Peyer's patch (tissue), 4 donors: ENCODE measurements at places on chromosomes 4 and X. TPM values are rescaled to one million over a fixed set of nuclear protein-coding genes. Genes with fewer than 3 reads are reported as not detected.

HEPH gene
- 65.2 TPM for total RNA-seq

NPY5R gene
- total RNA-seq = not detected

KLHL34 gene
- 3.5 TPM for total RNA-seq

NDST3 gene
- not detected for total RNA-seq

DNA sequence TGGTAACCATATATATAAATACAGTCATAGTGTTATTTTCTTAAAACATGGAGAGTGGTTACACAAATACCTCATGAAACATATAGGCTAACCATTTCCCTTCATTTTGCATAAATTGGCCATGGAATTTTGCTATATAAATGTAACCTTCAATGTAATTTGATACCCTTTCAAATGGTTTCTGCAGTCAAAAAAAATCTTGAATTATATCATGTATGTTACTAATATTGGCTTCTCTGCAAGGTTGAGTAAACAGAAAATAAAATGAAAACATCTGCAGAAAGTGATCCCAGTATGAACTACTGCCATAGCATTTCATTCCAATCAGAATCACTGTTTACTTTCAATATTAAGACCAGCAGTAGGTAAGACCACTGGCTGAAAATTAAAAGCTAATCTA lies 1165.9 kb upstream of the TENM3 start:
- H3K4me1 ChIP-seq = no peaks in the 10 kb centered on the region
- no peak overlapping the region for H3K4me3 ChIP-seq
- no peaks in the 10 kb centered on the region for H3K27me3 ChIP-seq
- H3K36me3 ChIP-seq = no peaks in the 10 kb centered on the region
- no peak overlapping the region for H3K27ac ChIP-seq

- DNase-seq = no peak
- H3K4me1 ChIP-seq = no peaks in the 10 kb centered on the region
- no peak overlapping the region for H3K4me3 ChIP-seq
- H3K36me3 ChIP-seq = no peaks in the 10 kb centered on the region
- no peak overlapping the region for H3K27ac ChIP-seq
Measured at GRCh38 chr4:128228845-128229795, 58.5 kb downstream of the PGRMC2 start.

DNA sequence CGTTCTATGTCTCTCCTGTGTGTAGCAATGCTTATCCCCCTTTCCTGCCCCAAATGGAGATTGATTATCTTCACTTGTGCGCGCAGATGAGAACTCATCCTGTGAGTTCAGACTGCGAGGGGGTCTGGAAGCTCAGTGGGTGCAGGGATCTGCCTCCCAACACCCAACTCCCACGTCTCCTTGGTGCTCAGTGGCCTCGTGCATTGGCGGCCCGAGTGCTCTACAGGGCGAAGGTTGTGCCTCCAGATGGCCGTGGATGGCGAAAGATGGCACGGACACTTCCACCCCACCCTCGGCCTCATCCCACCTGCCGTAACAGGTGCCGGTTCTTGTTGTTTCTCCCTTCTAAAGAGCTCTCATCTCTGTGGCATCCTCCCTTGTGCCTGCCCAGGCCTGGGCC lies 45.1 kb upstream of the SORCS2 start:
- no peak for DNase-seq
- no peaks in the 10 kb centered on the region for H3K4me1 ChIP-seq
- H3K27me3 ChIP-seq = no peaks in the 10 kb centered on the region
- H3K27ac ChIP-seq = no peak overlapping the region
- H3K4me3 ChIP-seq = no peak overlapping the region

DNA sequence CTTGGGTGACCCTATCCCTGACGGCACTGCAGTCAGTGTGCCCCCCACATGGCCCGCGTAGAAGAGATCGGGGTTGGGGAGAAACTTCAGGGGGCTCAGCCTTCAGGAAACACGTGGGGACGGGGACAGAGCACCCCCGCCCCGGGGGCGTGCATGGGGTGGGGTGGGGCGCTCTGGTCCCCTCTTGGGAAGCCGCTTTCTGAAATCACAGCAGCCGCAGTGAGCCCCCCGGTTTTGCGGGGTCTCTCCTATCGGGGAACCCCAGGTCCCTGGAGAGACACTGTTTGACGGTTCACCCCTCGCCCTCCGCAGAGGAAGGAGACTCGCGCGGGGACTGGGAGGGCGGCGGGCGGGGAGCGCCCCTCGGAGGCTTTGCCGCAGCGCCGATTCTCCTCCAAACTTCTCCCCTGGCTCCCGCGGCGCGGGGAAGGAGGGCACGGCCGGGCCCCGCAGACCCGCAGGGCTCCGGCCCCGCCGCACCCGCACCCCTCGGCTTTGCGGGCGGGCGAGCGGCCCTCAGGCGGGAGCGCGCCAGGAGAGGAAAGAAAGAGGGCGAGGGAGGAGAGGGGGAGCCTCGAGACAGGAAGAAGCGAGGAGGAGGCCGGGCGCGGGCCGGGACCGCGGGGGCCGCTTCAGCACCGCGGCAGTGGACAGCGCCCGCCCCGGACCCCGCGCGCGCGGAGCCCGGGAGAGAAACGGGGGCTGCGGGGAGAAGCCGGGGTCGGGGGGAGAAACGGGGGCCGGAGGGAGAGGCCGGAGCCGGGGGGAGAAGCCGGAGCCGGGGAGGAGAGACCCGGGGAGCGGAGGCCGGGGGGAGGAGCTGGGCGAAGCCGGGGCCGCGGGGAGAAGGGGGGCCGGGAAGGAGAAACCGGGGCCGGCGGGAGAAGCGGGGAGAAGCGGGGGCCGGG lies 612 bp downstream of the CPLX1 start:
- no peaks in the 10 kb centered on the region for H3K4me1 ChIP-seq
- no peak for DNase-seq
- H3K27me3 ChIP-seq = peaks cover 32% of the 10 kb centered on the region
- H3K36me3 ChIP-seq = no peaks in the 10 kb centered on the region
- no peak overlapping the region for H3K27ac ChIP-seq
- no peak overlapping the region for H3K4me3 ChIP-seq

DNA sequence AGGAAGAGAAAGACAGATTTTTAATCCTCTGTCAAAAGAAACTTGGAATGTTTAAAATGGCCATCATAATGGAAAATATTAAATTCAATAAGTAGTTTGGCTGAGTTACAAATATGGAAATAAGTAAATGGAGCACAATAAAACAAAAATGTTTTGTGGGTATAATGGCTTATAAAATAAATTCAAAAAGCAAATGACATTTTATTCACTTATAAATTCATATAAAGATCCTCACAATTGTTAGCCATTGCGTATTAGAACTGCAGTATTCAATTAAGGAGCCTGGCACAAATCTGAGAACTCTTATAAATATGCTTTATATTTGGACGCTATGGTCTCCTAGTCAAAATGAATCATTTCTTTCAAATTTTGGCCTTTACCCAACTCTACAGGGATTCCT lies 339.0 kb upstream of the PABPC4L start:
- H3K36me3 ChIP-seq = no peaks in the 10 kb centered on the region
- DNase-seq = no peak
- no peak overlapping the region for H3K27ac ChIP-seq
- no peaks in the 10 kb centered on the region for H3K4me1 ChIP-seq

DNA sequence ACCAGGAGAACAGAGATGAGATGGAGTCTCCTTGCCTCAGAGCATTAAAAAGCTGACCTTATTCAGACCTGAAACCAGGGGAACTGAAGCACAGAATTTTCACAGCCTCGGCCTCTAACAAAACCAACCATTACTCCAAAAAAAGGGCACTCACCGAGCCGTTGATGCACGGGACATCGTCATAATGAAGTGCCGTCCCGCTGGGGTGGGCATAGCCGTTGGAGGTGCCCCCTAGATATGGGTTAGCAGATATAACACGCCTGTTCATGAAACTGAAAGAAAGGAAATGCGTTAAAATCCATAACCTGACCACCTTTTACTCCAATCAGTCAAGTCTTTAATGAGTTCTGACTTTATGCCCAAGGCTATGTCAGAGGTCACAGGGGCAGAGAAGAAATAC lies 153.6 kb downstream of the AFAP1 start:
- DNase-seq = no peak
- peaks cover 16% of the 10 kb centered on the region for H3K36me3 ChIP-seq
- no peak overlapping the region for H3K27ac ChIP-seq
- H3K27me3 ChIP-seq = no peaks in the 10 kb centered on the region
- no peak overlapping the region for H3K4me3 ChIP-seq
- no peaks in the 10 kb centered on the region for H3K4me1 ChIP-seq
